ENCODE measurements at places on chromosomes 3 and 15.

DNA sequence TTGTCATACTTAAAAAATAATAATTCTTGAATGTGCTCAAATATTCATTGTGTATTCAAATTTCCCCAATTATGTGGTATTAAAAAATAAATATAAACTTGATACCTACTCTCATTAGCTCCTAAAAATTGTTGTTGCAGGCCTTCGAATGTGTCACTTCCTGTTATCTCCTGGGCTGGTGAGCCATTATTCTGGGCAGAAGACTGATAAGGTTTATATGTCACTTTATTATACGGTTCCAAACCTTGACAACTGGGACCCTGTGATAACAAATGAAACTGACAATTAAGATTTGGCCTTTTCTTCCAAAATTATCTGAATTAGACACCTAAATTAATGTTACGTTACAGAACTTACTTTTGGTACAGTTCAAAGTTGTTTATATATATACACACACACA, 15.0 kb downstream of the CEP152 start:
- no peak for DNase-seq

DNA sequence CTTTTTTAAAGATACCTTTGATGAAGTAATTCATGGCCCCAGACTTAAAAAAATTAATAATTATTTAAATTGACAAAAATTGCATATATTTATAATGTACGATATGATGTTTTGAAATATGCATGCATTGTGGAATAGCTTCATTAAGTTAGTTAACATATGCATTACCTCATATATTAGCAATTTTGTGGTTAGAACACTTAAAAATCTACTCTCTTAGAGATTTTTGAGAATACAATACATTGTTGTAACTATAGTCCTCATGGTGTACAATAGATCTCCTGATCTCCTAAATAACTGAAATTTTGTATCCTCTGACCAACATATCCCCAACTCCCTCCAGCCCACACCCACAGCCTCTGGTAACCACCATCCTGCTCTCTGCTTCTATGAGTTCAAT, 104.1 kb downstream of the PEX5L start:
- no peak for DNase-seq

DNA sequence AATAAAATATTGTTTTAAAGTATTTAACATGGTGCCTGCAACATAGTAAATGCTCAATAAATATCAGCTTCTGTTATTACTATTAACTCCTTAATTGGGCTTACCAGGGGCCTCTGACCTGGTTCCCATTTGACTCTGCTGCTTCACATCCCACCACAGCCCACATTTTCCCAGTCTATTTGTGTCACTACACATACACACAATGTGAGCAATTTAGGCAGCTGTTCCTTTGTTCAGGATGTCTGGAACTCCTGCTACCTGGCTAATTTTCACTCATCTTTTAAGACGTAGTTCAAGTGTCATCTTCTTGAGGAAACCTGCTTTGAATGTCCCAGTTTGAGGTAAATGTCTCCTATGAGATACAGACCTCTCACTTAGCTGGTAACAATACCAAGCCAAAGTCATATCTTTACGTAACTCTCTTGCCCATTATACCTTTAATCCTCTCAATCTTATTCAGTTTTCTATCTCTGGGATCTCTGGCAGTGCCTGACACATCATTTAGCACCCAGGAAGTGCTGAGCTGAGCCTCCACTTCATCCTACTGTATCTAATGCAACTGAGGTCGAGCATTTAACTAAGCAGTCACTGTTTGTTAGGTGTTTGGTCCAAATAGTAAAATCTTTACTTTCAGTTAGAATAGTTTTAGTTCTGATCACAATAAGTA, 4.4 kb downstream of the TGFBR2 start:
- no peak for DNase-seq

DNA sequence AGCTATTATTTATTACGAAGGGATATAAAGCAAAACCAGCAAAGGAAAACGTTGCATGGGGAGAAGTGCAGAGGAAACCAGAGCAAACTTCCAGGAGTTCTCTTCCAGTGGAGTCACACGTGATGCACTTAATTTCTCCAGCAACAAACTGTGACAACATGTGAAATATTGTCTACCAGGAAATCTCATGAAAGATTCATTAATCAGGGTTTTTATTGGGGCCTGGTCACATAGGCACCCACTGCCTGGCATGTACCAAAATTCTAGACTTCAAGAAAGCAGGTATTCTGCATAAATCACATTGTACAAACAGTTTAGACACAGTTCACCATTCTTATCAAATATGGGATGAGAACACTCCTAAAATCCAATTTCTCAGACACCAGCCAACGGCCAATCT, 5.4 kb upstream of the TFG start:
- no peak for DNase-seq

DNA sequence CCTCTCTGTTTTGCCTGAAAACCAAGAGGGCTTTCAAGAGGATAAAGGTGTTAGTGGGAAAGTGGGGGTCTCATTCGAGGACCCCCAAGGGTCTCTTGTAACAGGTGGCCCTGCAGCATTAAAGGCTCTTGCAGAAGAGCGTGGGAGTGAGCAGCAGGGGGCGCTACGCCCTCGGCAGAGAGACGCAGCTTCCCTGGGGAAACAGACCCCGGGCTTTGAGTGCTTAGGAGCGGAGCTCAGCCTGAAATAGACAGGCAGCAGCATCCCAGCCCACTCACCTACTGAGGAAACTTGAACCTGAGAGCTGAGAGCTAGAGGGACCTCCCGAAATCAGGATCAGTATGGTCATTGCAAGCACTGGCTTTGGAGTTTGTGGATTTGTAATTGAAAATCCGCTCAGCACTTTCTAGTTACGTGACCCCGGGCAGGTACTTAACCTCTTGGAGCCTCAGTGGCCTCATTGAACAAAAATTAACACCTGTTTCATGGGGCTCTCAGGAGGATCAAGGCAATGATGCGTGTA, 25.7 kb downstream of the RPLP1 start:
- DNase-seq: no peak

GRCh38 chr3:66021731-66022131, 17.0 kb downstream of the MAGI1 start:
- no peak for DNase-seq

DNA sequence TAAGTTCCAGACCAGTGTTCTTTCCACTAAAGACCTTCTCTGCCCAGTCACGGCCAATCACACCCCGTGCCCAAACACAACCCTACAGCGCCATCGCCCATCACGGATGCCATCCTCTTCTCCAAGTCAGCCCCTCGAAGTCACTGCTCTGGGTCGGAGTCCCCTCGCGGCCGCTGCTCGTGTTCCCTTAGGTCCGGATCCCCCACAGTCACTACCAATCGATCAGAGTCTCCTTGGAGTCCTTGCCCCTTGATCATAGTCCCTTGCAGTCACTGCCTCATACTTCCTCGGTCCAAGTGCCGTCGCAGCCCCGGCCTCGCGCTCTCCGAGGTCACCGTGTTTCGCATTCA, 461 bp downstream of the PCYT1A start:
- peak; percentile 14 for DNase-seq

- no peak for DNase-seq
Observed at GRCh38 chr15:87569581-87569980, 687.0 kb downstream of the NTRK3 start.

DNA sequence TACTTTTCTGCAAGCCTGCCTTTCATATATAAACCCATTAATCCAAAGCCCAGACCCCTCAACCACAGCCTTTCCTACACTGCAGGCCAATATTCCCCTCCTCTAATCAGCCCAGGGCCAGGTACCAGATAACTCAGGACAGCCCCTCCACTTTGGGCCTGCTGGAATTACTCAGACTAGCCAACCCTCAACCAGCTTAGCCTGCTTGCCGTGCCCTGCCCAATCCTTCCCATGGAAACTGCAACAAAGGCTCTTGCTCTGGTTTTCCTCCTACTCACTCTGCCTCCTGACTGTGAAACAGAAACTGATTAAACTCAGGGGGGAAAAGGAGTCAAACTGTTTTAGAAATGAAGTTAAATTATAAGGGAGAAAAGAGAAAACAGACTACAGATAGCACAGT, 248.1 kb downstream of the KLF13 start:
- DNase-seq: no peak

- DNase-seq: no peak
Observed at GRCh38 chr3:111165411-111165810, 93.8 kb downstream of the NECTIN3 start.

DNA sequence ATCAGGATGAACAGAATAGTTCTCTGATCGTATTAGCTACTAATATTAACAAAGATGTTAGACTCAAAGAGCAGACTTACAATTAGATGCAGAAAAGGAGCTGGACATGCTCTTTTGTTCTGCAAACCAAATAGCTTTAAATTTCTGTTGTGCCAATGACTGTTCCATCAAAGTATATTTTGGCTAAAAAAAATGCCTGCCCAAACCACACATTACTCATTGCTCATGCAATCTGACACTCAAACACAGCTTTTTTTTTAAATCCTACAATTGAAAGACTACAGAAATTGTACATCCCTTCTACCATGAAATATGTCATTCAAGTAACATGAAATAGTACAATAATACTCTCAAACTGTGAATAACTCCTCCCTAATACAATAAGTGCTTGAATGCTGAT, 48.6 kb downstream of the SHOX2 start:
- DNase-seq: no peak

GRCh38 chr3:176584413-176585176, 612.7 kb downstream of the TBL1XR1 start:
- DNase-seq: no peak

DNA sequence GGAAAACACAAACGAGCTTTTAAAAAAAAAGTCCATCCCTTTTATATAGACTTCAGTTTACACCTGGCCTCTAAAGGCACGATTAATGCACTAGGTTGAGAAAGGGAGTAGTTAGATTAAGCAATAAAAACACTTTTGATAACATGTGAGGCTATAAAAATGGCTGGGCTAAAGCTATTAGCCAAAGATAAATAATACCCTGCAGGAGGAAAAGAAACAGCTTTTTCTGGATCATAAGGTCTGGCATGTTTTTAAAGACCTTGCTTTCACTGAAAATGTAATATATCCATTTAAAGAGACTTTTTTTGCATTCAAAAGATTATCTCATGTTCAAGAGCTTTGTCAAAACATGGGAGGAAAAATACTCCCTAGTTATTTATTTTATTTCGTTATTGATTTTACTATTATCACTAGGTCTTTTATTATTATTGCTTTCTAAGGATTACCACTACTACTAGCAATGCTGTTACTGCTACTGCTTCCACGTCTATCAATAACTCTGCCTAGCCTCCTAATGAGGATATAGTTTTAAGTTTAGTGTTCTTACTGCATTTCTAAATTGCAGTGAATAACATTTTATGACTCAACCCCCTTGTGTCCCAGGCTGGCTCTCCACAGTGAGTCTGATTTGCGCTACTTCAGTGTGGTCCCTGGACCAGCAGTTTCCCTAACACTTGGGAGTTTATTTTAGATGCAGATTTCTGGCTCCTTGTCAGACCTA, 93.4 kb downstream of the THRB start:
- no peak for DNase-seq

- no peak for DNase-seq
Observed at GRCh38 chr3:25547103-25547502, 117.6 kb downstream of the TOP2B start.

- DNase-seq: no peak
Observed at GRCh38 chr15:90836296-90836871, 32.0 kb upstream of the FURIN start.

DNA sequence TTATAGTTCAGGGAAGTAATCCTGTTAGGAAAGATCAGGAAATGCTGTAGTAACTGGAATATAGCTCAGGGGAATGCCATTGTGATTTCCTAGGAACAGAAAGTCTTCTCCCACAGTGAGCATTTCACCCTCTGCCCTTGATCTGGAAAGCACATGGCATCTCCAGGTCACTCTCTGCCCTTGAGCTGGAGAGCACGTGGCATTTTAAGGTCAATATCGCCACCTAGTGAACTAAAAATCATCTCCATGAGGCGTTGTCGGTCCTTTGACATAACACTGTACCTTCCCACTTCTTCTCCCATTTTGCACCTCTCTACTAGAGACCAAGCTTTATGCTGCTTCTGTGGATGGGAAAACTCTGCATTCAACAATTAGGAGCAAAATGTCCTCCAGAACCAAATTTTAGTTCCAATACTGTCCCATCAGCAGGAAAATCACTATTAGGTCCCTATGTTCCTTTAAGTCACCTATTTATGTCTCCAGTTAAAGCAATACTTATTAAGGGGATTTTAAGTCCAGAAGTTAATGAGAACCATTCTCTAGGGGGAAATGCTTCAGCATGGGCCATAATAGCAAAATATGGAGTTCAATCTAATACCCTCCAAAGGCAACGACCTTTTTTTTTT, 54.7 kb upstream of the GK5 start:
- peak; percentile 74 for DNase-seq

DNA sequence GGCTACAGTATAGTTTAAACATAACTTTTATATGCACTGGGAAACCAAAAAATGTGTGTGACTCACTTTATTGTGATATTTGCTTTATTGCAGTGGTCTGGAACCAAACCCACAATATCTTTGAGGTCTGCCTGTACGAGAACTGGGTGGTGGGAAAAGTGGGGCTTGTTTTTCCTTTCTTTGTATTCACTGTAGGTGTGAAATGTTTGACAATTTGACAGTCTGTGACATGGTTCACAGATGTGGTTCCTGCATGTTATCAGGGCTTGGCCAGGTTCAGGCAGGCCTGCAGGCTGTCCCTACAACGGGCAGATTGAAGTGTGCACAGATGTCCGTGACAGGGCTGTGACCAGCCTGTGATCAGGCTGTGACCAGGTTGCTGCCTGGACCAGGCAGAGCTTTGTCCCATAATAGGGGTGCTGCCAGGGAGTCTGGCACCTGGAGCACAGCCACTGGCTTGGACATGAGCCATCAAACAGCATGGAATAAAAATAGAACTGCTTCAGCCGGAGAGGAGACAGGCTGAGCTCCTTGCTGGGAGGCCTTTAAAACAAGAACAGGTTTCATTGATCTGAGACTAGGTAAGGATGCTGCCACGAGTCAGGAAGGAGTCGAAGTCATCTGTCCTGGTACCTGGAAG, 61.0 kb downstream of the KLF13 start:
- peak; percentile 76 for DNase-seq

- no peak for DNase-seq
Observed at GRCh38 chr3:145623349-145623748, 537.6 kb downstream of the PLOD2 start.

DNA sequence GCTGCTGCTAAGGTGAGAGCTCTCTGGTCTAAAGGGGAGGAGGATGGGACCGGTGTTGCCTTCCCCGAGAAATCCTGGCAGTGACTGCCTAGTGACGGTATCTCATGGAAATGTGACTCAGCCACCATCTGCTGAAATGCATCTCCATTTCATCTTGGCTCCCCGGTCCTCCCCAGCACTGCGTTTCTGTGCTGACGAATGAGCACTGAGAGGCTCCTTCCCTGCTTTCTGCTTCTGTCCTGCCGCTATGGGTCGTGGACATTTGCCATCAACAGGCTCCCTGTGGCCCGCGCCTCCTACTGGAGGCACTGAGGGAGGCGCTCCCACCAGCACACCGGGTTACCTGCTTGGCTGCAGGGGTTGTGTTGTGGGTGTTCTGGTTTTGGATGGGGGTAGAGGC, 13.5 kb upstream of the SEC13 start:
- peak; percentile 93 for DNase-seq

DNA sequence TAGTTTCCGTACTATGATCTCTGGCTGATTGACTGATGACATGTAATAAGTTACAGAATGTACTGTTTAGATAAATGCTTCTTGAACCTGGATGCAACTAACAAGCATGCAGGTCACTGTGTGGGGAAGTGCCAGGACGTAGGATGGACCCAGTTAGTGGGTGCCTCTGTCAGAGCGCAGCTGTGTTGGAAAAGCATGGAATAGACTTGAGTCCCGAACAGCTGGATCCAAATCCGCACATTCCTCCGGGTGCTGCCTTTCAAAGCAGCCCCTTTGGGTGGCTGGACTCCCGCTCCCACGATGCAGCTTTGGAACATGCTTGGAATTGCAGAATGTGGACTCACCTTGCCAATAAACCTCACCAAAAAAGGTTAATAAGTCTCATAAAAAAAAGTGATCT, 35.5 kb upstream of the ALDH1A3 start:
- DNase-seq: no peak

Measured in cerebellar cortex (tissue), 1 donor.